ENCODE measurements at places on chromosomes 2 and 18.
A peak's percentile ranks its signal among the peaks of the same experiment; 100 is the strongest.

GRCh38 chr18:31648966-31649429, 35.4 kb downstream of the B4GALT6 start:
- DNase-seq: no peak

- peak; percentile 45 for DNase-seq
Measured at GRCh38 chr2:241965931-241966412, 96.4 kb downstream of the RTP5 start.

GRCh38 chr2:80830891-80831290, 526.3 kb upstream of the LRRTM1 start:
- no peak for DNase-seq

DNA sequence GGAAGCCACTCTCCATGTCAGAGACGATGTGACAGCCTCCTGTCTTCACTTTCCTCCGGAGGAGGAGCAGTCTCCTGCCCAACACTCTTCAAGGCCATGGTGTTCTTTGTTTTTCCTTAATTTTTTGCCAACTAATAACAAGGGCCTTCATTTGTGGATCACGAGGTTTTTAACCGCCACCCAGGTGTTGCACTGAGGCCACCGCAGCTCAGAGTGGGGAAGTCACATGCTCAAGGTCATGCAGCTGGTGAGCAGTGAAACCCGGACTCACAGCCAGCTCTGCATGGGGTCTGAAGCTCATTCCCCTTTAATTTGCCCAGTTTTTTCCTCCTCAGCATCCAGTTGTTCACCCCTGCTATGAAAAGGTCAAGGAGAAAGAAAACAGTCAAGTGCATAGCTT, 19.6 kb downstream of the ENOSF1 start:
- DNase-seq: no peak

DNA sequence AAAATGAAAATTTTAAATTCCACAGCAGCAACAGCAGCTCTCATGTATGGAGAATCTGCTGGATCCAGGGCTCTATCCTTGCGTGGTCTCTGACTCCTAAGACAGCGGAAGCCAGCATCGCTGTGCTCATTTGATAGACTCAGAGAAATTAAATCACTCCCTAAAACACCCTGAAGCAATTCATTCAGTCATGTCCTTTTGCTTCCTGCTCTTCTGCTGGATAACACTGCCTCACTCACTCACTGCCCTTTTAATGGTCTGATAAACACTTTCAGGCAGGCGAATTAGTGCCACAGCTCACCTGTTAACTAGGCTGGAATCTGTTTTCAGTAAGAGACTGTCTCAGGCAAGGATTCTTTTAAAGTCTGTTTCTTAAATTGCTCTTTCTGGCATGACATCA, 10.0 kb downstream of the WIPF1 start:
- no peak for DNase-seq

GRCh38 chr2:145260081-145260480, 740.2 kb upstream of the ZEB2 start:
- DNase-seq: no peak

GRCh38 chr2:1621501-1621900, 122.8 kb downstream of the PXDN start:
- DNase-seq: no peak

DNA sequence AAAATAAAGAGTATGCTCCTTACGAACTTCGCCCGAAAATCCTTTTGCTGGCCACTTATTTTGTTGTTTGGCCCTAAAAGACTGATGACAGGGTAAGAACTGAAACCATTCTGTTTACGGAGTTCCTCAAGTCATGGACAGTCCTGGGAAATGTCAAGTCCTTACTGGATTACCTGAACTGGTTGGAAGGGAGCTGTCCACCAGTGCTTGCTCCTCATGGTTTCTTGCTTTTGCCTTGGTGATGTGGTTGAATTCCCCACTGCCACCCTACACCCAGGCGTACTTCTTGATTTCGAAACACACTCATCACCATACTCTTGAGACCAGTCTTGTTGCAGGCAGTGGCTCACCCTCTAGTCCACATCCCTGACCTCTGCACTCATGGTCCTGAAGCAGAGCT, 49.1 kb upstream of the CHMP1B start:
- no peak for DNase-seq

GRCh38 chr2:110829413-110830146, 97.2 kb downstream of the ACOXL start:
- no peak for DNase-seq

DNA sequence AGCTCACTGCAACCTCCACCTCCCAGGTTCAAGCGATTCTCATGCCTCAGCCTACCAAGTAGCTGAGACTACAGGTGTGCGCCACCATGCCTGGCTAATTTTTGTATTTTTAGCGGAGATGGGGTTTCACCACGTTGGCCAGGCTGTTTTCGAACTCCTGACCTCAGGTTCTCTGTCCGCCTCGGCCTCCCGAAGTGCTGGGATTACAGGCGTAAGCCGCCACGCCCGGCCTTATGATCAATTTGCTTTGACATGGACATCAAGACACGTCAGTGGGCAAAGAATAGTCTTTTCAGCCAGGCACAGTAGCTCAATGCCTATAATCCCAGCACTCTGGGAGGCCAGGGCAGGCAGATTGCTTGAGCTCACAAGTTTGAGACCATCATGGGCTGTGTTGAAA, 48.0 kb upstream of the CABYR start:
- DNase-seq: no peak

- no peak for DNase-seq
Measured at GRCh38 chr2:234701421-234701820, 204.5 kb upstream of the ARL4C start.

DNA sequence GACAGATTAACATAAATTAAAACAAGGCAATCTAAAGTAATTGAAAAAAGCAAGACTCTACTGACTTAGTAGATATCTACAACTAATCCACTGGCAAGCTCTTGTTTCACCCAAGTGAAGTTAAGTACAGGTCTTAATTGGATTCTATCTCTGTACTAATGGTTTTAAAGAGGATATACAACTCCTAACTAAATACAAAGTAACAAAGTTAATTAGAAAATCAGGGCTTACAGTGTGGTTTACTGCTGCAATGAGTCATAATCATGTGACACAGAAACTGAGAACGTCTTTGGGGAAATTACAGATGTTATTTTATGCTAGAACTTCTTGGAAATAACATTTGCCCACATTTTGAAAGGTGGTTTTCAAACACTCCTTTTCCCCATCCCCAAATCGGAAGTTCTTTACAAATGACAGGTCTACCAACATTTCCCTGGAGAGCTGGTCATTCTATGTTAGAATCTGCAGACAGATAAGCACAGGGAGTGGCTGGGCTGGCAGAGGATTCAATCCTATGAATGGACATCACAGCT, 245.3 kb downstream of the STK39 start:
- no peak for DNase-seq

GRCh38 chr2:40204268-40204667, 247.6 kb downstream of the SLC8A1 start:
- no peak for DNase-seq

GRCh38 chr2:193276988-193277387, 1082.3 kb upstream of the TMEFF2 start:
- no peak for DNase-seq

DNA sequence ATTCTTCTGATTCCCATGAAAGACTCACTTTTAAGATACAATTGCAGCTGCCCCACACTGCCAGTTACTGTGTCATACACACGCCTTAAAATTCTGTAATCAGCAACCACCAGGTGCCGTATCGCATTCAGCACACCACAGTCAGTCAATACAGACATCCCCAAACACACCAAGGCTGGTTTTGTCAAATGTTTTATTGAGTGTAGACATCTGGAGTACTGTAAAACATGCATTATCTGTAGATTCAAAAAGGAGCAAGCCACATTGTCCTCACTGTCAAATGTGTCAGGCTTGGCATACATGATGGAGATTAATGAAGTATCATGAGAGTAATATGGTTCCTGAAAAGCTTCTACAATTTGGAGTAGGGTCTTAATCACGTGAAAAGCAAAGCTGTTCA, 109.7 kb upstream of the SP3 start:
- no peak for DNase-seq

DNA sequence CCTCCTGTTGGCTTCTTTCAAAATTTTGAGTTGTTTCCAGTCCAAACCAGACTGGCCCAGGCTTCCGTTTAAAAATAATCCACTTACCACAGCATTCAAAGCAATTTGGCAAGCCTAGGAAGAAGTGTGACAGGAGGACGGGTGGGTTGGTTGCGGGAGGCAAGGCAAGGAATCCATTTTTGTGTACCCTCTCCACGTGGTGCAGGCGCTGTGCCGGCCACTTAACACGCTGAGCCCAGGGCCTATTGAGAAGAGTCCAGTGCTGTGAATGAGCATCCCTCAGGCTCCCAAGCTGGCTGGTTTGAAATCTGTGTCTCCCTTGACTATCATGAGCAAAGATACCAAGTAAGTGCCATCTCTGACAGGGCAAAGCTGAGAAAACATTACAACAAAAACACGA, 160.9 kb downstream of the NCKAP5 start:
- DNase-seq: no peak

GRCh38 chr2:24456599-24457556, 34.2 kb upstream of the NCOA1 start:
- no peak for DNase-seq

DNA sequence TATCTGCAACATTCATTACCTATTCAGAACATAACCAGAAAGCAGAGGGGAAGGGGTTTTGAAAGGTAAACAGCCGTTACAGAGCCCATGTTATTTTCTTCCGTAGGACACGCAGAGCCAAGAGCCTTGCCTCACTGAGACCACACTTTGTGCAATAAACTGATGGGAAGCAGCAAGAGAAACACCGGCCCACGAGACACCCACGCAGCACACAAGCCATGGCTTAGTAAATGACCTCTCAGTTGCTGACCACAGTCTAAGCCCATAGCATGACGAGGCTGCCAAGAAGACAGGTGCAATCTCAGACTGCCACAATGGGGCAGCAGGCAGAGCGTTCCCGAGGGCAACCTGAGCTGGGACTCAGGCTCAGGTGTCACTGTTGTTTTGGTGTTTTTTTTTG, 59.6 kb downstream of the CABYR start:
- no peak for DNase-seq

DNA sequence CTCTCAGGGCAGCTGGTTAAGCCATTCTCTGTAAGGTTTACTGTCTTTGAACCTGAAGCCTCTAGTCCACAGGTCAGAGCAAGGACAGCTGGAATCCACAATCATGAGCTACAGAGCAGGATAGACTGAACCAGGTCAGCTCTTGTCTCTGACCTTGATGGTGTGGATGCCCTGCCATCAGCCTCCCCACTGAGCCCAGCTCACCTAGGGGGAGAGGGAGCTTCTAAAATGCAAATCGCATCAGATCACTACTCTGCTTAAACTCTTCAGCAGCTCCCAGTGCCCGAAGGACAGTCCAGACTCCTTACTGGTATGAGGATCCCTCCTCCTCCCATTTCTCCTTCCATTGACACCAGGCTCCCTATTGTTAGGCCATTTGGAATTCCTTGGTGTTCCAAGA, 255.3 kb upstream of the CCDC68 start:
- no peak for DNase-seq

- no peak for DNase-seq
Measured at GRCh38 chr18:23341983-23342382, 111.1 kb upstream of the RIOK3 start.

All from activated CD8-positive, alpha-beta memory T cell treated with anti-CD3 and anti-CD28 coated beads for 1 hour (primary cell).